Gastrocnemius medialis (tissue), 4 donors: ENCODE measurements at places on chromosomes 5 and 9. TPM values are rescaled to one million over a fixed set of nuclear protein-coding genes. Genes with fewer than 3 reads are reported as not detected.

GRCh38 chr5:163915481-163915961 is 410.1 kb downstream of the MAT2B start:
- no peak for DNase-seq

GRCh38 chr5:32174011-32174870 is at the start of gene GOLPH3:
GOLPH3 (minus strand) TSS chr5:32174319; CDS start chr5:32174034, 285 bp downstream.
- peak; percentile 87 for DNase-seq

DNA sequence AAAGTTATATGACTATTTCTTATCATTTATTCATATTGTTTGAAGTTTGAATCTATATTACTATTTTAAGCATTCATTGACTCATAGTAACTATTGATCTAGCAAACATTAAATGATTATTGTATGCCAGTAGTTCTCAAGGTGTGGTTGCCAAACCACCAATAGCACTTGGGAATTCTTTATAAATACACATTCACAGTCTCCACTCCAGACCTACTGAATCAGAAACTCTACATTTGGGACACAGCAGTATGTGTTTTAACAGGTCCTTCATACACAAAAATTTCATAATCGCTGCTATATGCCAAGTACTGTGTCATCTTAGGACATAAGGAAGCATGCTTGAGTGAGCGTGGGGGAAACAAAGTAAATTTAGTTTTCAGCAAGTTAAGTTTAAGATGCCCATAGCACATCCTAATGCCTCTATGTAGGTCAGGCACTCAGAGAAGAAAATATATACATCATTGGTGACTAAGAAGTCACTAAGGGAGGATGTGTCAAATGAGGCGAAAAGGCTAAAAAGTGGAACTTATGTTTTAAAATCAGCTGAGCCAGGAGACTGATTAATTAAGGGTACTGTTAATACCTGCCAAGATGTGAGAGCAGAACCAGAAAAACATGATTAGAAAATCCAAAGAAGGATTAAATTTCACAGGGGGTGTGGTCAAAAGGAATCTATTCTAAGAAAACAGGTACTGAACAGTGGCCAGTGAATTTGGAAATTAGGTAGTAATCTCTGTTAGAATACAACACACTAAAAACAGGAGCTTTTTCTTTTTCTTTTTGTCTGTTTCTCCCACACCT is 340.8 kb downstream of the HCN1 start:
- DNase-seq: no peak

GRCh38 chr9:98328770-98329169 is 73.3 kb upstream of the TBC1D2 start:
- no peak for DNase-seq

The PCDHB10 gene
- total RNA-seq: 0.23 TPM

The SHC3 gene
- 0.15 TPM for total RNA-seq
